ENCODE measurements at places on chromosomes 7 and 10. TPM values are rescaled to one million over a fixed set of nuclear protein-coding genes. Genes with fewer than 3 reads are reported as not detected.

GRCh38 chr7:124940306-124940705, 10.7 kb upstream of the POT1 start:
- DNase-seq, result no peak

- no peak for DNase-seq
These were observed 155.1 kb downstream of the ETV1 start for GRCh38 chr7:13834328-13834761.

DNA sequence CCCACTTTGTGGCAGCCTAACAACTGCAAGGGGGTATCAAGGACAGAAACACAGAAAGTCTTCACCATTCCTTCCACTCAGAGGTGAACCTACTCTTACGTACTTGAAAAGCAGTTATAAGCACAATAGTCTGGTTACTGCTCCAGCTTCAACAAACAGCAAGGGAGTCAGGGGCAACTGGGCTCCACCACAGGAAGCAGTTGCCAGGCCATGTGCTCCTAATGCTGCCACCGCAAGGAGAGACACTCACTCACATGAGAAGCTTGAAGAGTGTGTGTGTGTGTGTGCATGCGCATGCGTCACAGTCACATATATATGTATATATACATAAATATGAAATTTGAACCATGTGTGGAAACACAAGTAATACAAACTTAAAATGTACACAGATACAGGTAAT, 65.5 kb downstream of the GRB10 start:
- DNase-seq, result no peak

DNA sequence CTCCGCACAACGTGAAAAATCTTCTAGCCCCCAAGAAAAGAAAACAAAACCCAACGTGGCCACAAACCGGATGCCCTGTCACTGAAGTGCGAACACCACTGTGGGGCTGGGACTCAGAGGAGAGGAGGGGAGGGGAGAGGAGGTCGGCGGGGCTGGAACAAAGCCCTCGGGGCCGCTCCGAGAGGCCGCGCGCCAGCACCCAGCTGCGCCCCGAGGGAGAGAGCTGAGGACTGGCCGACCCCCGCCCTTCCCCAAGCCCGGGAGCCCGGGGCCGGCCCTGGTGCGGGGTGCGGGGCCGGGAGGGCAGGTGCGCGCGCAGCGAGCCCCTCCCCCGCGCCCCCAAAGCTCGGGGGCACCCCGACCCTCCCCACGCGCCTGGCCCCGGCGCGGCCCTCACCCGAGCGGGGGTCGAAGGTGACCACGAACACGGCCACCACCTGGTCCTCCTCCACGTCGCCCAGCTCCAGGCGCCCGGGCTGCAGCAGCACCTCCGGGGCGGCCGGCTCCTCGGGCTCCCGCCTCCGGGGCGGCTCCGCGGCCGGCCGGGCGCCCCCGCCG, 398 bp downstream of the DENND11 start:
- peak; percentile 79 for DNase-seq

GRCh38 chr10:28180654-28181053, 122.2 kb downstream of the MPP7 start:
- no peak for DNase-seq

THSD7A gene
- 0.02 TPM for total RNA-seq

GRCh38 chr7:100208911-100209408, 10.8 kb upstream of the PVRIG start:
- DNase-seq, result peak; percentile 36

GRCh38 chr10:72010234-72010973, 46.2 kb downstream of the CHST3 start:
- no peak for DNase-seq

GJD4 gene
- total RNA-seq, result not detected

LIPK gene
- total RNA-seq, result not detected

DNA sequence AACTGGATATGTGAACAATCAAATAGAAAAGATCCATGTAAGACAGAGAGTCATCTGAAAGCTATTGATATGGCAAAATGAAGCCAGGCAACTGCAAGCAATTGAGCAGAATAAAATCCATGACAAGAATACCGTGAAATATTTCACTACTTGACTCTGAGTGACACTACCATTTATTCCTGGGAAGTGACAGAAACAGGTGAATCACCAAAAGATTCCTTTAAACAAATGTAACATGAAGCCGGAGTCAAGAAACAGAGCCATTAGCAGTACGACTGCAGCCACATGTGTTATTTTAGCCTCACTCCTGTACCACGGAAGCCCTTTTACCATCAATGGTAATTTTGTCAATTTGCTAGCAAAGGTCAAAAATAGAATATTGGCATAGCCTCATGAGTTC, 197.7 kb upstream of the POT1 start:
- DNase-seq, result no peak
